Stimulated activated CD4-positive, alpha-beta T cell treated with anti-CD3 and anti-CD28 coated beads, Interleukin-15, amount 100 ng/mL, for 48 hours (primary cell): ENCODE measurements at places on chromosomes 2 and 18.

- no peak for DNase-seq
Measured at GRCh38 chr2:219309278-219309677, at the start of gene PTPRN. Gene PTPRN, minus strand, starts transcription at chr2:219309401. Its CDS starts 69 bp downstream, at chr2:219309332.

DNA sequence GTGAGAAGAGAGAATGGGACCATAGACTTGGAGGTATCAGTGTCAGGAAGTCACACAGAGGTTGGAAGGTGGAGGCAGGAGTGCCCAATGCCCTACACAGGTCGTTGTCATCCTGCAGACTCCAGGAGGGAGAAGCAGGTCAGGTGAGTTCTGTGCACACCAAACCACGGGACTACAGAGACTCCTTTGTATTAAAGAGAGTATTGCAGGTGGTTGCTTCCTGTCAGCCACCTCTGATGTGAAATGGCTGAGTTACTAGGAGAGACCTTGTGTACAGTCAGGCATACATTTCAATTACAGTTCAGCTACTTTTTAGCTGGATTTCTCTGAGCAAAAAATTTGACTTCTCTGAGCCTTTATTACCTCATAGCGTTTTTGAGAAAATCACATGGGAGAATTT is 51.6 kb downstream of the SPP2 start:
- no peak for DNase-seq

DNA sequence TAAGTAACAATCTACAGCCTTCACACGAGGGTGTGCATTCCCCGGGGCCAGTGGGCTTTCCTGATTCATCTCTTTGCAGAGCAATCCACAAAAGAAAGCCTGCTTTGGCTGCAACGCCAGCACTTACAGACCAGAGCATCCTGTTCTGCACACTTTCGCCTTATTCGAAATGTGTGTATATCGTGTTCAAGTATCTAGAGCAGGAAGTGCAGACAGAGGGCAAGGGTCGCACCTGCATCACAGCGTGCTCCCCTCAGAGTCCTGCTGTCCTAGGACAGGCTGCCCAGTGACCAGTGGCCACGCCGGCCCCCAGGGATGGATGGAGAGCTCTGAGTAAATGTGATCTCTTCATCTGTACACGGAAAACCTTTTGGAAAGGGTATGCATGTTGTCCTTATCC is 264.3 kb downstream of the ZNF516 start:
- no peak for DNase-seq

GRCh38 chr18:47397671-47398319 is 146.3 kb upstream of the SKOR2 start:
- DNase-seq = no peak

GRCh38 chr2:105895990-105896764 is 151.5 kb downstream of the NCK2 start:
- DNase-seq = no peak

GRCh38 chr2:231393149-231394131 is 2.1 kb upstream of the B3GNT7 start:
- no peak for DNase-seq

GRCh38 chr2:202548240-202548639 is 86.5 kb upstream of the FAM117B start:
- no peak for DNase-seq

DNA sequence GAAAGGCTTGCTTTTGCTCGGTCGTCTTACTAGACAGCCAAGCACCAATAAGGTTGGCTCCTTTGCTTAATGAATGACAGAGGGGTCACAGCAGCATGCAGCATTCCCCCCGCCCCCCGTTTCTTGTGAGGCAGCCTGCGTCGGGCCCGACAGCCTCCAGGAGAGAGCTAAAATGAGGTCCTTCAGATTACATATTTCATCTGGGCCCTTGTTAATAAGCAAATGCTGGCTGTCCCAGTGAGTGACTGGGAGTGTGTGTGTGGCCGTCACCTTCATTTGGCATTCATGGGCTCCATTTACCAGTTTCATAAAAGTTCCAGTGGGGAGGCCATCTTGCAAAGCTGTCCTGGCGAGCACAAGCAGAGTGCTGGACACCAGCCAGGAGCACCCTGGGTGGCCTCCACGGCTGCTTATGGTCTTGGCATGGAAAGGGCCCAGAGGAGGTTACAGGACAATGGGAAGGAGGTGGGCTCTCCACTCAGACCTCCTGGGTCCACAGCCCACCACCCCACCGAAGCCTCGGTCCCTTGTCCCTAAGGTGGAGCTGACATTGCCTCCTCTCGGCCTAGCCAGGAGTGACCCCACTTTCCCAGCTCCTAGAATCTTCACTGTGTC is 37.2 kb downstream of the ODC1 start:
- DNase-seq = no peak

- DNase-seq = no peak
Measured at GRCh38 chr2:162069267-162069903, 4.6 kb downstream of the DPP4 start.

- no peak for DNase-seq
Measured at GRCh38 chr2:67616749-67617148, 219.6 kb downstream of the ETAA1 start.
